ENCODE measurements at places on chromosomes 13 and 19.

GRCh38 chr13:65505941-65506340, 1724.2 kb downstream of the PCDH9 start:
- no peak for DNase-seq

DNA sequence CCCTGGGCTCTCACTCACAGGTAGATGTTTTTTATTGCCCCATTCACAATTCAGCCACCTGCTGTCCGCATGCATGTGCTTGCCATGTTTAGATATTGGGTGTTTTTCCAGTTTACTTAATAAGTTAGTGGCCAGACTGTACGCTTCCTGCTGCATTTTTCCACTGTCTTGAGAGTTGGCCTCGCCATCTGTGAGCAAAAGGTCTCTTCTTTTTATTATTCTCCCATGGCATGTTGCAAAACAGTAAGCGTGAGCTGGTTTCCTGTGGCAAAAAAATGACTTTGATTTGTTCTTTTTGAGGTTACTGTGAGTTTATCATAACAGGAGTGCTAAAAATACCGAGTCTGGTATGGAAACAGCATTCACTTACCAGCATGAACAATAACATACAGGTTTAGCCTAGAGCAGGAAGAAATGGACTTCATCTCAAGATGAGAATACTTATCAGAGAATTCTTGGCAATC, 46.0 kb downstream of the SAE1 start:
- DNase-seq, result peak; percentile 52

DNA sequence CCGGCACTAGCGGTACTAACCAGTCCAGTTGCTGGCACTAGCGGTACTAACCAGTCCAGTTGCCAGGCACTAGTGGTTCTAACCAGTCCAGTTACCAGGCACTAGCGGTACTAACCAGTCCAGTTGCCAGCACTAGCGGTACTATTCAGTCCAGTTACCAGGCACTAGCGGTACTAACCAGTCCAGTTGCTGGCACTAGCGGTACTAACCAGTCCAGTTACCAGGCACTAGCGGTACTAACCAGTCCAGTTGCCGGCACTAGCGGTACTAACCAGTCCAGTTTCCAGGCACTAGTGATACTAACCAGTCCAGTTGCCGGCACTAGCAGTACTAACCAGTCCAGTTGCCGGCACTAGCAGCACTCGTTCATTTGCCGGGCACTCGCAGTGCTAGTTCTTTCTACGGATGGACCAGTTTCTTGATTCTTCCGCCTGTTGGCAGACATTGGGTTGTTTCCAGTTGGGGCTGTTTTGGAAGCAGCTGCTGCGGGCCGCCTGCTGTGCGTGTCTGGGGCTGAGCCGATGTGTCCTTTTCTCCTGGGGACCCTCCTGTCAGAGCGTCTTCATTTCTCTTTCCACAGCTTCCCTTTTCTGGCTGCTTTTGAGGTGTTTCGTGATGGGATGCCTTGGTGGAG, 123.4 kb upstream of the MCF2L start:
- DNase-seq, result no peak

DNA sequence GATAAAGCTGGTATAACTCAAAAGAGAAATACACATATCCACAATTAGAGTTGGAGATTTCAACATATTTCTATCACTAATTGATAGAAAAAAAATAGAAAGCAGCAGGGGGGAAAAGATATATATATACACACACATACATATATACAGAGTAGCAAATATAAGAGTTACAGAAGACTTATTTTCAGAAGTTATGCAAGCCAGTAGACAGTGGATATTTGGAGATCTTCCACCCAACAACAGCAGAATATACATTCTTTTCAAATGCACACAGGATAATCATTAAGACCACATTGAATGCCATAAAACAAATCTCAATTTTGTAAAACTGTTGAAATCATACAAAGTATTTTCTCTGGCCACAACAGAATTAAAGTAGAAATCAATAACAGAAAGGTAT, 192.8 kb downstream of the LACC1 start:
- no peak for DNase-seq

DNA sequence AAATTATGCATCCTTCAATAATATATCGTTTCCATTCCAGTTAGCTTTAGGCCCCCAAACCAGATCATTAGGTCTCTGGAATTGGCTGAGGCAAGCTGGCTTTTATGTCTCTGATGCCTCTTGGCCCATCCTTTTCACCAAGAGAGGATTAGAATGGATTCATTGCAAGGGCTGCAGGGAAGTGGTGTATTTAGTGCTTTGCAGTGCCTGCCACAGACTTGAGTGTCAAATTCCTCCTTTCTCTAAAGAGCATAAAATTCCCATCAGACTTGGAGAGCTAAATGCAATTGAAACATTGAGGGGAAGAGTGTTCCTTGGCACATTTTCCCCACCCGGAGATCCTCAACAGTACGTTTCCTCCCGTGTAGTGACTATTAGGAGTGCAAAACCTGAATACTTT, 302.6 kb downstream of the ATP8A2 start:
- no peak for DNase-seq

DNA sequence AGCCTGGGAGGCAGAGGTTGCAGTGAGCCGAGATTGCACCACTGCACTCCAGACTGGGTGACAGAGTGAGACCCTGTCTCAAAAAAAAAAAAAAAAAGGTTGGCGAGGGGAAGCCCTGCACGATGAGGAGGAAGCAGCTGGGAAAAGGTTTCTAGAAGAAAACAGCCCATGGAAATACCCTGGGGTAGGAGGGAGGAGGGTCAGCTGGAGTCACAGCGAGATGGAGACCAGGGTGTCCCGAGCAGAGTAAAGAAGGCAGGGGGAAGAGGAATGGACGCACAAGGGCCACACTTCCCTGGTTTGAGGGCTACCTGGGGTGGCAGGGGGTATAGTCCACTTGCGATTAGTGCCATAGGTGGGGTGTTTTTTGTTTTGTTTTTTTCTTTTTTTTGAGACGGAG, 6.4 kb downstream of the KANK3 start:
- DNase-seq, result no peak

GRCh38 chr13:75418186-75418843, 63.7 kb downstream of the TBC1D4 start:
- no peak for DNase-seq

GRCh38 chr13:39656325-39656677, 839 bp downstream of the COG6 start:
- no peak for DNase-seq

DNA sequence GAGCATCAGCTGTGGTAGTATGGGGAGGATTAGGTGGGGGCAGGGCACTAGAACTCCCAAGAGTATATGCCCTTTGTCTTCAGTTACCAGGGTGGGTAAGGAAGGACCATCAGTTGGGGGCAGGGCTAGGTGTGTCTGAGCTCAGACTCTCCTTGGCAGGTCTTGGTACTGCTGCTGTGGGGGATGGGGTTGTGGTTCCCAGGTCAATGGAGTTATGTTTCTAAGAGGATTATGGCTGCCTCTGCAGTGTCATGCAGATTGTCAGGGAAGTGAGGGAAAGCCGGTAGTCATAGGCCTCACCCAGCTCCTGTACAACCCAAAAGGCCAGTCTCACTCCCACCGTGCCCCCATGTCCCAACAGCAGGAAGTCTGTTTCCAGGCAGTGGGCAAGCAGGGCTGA, 8.8 kb upstream of the ZNF578 start:
- no peak for DNase-seq

- DNase-seq, result no peak
These were observed 2.9 kb downstream of the ZNF835 start for GRCh38 chr19:56668676-56669075.

- DNase-seq, result no peak
These were observed 8.5 kb downstream of the MAU2 start for GRCh38 chr19:19329126-19329525.

DNA sequence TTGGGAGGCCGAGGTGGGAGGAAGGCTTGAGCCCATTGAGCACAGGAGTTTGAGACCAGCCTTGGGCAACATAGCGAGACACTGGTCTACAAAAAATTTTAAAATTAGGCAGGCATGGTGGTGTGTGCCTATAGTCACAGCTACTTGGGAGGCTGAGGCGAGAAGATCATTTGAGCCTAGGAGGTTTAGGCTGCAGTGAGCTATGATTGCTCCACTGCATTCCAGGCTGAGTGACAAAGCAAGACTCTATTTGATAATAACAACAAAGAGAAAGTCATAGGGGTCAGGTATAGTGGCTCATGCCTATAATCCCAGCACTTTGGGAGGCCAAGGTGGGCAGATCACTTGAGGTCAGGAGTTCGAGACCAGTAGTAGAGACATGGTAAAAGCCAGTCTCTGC, 4.6 kb upstream of the SLC44A2 start:
- DNase-seq, result no peak

DNA sequence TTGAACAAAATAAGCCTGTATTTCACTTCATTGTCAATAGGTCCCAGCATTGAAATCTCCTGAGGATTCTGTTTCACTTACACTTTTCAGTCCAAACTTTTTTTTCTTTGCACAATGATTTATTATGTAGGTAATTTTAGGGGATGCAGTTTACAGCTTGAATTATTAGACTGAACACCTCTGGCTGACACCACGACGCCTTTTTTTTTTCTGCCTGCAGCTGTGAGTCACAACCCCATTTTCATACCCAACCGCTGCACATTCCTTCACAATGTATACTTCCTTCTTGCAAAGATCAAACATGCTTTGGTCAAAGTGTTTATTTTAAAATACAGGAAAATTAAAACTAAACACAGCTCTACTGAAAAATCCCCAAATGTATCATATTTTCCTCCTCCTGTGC, 11.4 kb downstream of the ZIC2 start:
- no peak for DNase-seq

GRCh38 chr19:54616057-54616456, 14.2 kb upstream of the LILRB1 start:
- no peak for DNase-seq

DNA sequence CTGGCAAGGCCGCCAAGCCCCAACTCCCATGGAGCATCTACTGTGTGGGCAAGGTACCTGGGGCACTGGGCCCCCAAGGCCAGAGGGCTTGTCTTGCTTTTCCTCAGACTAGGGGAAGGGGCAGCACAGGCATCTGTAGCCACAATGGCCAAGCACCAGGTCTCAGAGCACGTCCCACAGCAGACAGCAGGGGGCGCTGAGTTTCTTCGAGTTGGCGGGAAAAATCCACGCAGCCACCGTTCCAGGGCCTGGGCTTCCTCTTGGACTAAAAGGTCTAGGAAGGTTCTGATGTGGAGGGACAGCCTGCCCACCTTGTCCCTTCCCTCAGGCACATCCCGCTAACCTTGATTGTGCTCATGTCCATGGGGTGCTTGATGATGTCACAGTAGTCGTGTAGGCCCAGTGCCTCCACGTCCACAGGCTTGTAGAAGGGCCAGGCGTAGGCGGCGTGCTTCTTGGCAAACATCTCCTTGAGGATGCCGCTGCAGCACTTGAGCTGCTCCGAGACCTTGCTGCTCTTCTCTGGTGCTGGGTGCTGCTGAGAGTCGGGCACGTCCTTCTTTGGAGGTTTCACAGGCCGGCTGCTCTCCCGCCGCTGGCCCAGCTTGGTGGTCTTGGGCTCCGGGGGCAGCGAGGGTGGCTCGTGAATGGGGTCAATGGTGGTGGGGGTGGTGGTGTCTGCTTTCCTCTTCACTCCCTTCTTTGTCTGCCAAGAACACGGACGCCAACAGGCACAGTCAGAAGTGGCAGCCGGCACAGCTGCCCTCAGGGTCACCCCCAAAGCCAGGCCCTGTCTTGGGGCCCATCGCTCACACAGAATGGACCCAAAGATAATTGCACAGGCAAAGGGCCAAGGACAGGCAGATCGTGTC, 32.0 kb upstream of the EPHX3 start:
- DNase-seq, result peak; percentile 75

DNA sequence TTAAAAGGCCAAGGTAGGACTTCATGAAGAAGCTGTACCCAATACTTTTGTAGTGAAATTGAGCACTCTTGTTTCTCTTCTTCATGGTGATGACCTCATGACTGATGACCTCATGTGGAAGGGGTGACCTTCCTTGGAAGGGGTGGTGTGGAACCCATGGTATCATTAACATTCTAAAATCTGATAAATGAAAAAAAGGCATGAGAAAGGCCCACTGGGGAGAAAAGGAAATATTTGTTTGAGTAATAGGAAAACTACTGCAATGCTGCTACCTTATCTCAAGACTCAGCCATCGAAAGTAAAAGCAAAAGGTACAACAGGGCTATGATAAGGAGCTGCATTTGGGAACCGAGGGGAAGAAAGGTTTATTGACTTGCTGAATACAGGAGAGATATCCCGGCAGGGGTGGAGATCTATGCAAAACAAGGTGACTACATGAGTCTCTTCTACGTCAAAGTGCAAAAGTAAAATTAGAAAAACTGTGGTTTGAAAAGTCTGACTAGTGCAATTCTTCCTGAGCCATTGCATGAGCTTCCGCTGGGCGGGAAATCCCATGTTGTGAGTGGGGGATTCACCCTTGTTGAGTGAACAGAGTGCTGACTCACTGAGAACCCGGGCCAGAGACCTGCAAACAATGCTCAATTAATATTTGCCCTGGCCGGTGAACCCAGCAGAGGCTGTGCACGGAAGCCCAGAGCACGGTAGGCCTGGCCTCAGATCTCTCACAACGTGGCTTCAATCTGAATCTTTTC, 138.9 kb upstream of the RFC3 start:
- DNase-seq, result peak; percentile 44

DNA sequence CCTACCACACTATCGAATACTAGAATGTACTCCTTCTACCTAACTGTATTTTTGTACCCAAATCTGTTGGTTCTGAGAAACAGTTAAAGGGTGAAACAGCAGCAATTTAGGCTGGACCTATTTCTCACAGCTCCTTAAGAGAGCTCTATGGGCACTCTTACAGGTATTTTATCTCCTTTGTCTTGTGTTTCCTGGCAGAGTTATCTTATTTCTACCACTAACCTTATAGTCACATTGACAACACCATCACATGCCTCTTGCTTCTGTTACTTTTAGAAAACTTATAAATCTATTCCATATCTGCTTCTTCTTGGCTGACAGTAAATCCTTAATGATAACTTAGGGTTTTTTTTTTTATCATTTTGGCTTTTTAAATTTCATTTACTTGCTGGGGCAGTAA, 130.7 kb downstream of the MYO16 start:
- no peak for DNase-seq

DNA sequence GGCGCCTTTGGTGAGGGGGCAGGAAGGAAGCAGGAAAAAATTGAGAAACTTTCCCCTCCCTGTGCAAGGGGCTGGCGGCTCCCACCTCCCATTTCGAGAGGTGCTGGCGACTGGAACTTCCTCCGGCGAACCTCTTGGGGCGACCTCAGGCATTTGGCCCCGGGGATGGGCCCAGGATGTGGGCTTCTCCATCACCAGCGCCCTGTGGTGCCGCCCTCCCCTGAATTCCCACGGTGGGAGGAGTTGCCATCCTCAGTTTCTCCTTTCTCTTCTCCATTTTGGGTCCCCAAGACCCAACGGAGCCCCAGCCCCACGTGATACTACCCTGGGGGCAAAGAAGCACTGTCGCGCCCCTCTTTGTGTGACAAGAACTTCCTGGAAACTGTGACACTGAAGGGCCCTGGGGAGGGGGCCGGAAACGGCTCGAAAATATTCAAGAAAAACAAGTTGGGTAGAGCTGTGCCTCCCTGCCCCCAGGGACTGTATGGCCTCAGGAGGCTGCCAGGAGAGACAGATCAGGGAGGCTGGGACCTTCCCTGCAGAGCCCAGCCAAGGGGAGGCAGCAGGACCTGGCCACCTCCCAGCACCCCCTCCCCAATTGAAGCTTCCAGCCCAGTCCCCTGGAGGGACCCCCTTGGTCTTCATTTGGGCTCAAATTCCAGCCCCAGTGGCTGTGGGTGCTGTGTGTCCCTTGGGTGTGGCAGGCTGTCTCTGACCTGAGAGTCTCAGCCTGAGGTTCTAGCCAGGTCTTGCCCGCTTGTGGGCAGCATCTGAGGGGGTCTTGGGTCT, 16.2 kb upstream of the AP1M2 start:
- peak; percentile 80 for DNase-seq

Data from activated CD4-positive, alpha-beta T cell treated with anti-CD3 and anti-CD28 coated beads, Interleukin-2, amount 50 U/mL, for 1 hour (primary cell).